ENCODE measurements at places on chromosomes 2 and 18.

DNA sequence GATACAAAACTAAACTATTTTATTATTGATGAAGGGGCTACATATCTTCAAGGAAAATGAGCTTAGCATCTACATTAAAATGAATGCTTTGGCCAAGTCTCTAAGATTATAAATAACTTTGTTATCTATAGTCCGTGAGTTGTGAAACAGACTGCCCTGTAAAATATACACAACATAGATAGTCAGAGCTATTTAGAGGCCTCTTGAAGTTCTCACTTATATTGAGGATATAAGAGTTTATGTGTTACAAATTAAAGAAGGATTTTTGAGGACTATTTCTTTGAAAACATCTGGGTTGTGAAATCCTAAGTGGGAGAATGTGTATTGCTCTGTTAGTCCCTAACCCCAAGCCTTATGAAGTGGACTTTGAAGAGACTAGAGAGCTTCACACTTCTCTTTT is 292.0 kb upstream of the CDH2 start:
- DNase-seq: no peak

GRCh38 chr2:144519934-144520731 is at the start of gene ZEB2:
TSS of gene ZEB2 (minus strand) at chr2:144520119. CDS start at chr2:144517350, 2,769 bp downstream.
- DNase-seq: peak; percentile 77

DNA sequence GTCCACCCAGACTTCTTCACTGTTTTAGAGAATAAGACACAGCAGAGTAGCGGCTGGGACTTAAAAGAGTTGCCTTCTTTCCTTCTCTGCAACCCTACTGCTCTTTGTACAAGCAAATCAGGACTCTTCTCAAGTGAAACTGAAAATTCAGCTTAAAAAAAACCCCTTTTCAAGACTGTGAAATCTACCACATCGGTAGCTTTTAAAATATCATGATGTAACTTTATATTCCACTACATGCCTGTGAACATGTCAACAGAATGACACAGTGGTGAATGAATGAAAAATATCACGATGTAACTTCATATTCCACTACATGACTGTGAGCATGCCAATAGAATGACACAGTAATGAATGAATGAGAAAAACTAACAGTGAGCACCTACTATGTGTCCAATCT is 53.4 kb downstream of the TCF4 start:
- DNase-seq: no peak

DNA sequence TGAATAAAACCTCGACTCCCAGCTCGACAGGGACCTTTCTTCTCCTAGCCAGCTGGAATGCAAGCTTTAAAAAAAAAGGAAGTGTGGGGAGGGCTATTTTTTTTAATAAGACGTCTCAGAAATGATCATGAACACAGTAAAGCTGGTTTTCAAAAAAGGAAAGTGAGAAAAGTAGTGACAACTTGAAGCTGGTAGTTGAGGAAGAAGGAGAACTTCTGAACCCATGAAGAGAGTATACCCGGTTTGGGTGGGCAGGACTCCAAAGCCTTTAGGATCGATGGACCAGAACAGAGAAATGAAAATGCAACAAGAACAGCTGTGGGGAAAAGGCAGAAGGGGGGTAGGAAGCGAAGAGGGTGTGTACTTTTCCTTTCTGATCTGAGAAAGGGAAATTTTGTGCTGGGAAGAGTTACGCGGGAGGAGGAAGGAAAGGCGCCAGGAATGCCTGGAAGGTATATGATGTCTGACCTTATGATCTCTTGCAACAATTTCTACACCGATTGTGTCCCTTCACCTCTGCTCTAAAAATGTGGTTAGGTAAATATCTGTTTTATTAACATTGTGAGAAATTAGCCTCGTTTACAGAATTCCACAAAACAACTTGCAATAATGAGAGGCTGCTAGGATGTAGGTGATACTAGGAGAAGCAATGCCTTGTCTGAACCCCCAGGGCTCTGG is 22.6 kb upstream of the CYP1B1 start:
- DNase-seq: peak; percentile 49

DNA sequence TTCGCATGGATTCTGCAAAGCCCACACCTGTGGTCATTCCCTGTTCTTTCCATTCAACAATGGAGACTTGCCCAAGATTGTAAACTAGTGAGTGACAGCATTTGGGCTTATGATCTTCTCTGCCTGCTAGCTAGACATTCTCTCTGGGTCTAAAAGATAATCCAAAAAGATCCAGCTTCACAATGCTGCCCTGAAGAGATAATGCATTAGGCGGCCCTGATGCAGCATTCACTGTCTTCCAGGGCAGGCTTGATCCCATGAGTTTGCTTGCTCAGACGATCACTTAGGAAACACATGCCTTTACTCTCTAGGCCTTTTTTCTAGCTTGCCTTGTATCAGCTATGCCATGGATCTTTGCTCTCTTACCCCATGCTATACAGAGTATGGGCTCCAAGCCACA is 196.1 kb downstream of the SETBP1 start:
- DNase-seq: no peak

DNA sequence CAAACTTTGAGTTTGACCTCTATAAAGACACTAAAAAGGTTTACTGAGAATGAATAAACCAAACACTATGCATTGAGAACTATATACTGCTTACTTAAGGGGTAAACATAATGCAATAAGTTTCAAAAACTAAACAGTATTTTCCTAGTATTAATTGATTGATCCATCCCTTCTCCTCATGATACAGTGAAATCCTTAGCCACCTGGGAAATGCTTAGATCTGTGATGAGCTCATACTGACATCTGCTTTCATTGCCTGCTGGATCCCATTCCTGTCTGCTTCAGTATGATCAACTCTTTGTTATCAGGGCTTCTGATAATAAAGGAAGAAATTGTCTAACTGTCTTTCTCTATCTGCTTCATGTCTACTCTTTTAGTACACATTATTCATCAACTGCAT is 74.9 kb upstream of the UBE2E3 start:
- DNase-seq: no peak

GRCh38 chr18:58064406-58064998 is 20.5 kb downstream of the NEDD4L start:
- no peak for DNase-seq

DNA sequence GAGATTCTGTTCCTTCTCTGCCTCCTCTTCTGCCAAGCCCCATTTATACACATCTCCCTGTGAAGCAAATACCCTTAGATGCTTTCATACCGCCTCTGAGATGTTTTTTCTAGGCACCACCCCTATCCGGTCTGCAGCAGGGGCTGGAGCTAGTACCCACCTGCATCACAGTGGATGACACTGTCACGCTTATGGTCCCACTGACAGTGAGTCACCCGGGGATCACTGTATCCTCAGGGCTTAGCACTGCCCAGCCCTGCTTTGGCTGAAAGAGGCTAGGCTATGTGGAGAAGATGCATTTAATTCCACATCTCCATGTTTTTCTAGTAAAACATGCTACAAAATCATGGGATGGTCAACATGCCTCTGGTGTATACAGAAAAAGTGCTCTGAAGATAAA is 9.9 kb downstream of the FABP1 start:
- DNase-seq: no peak

- DNase-seq: no peak
Measured at GRCh38 chr2:225667445-225667844, 267.9 kb downstream of the NYAP2 start.

- DNase-seq: no peak
Measured at GRCh38 chr2:20018601-20019152, 6.2 kb upstream of the MATN3 start.

GRCh38 chr2:68200157-68200787 is 42.6 kb downstream of the PNO1 start:
- DNase-seq: no peak

DNA sequence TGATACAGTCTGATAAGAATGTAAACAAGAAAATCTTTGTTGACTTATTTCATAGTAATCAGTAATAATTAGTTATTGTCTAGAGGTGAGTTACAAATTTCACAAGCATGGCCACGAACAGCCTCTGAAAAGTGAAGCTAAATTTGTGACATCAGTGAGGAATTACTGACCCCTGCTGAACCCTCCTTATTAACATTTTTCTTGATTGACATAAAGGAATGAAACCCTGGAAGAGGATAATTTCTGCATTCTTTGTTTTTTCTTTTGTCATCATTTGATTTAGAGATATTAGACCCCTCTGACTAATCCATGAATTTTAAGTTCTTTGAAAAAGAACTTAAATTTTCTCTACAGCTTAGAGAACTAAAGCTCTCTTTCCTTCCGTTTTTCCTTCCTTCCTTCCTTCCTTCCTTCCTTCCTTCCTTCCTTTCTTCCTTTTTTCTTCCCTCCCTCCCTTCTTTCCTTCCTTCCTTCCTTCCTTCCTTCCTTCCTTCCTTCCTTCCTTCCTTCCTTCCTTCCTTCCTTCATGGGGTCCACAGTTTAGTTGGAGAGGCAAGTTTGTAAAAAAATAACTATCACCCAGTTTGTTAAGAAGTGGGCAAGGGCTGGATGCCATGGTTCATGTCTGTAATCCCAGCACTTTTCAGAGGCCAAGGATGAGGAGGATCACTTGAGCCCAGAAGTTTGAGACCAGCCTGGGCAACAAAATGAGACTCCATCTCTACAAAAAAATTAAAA is 387.0 kb downstream of the MTX2 start:
- no peak for DNase-seq

DNA sequence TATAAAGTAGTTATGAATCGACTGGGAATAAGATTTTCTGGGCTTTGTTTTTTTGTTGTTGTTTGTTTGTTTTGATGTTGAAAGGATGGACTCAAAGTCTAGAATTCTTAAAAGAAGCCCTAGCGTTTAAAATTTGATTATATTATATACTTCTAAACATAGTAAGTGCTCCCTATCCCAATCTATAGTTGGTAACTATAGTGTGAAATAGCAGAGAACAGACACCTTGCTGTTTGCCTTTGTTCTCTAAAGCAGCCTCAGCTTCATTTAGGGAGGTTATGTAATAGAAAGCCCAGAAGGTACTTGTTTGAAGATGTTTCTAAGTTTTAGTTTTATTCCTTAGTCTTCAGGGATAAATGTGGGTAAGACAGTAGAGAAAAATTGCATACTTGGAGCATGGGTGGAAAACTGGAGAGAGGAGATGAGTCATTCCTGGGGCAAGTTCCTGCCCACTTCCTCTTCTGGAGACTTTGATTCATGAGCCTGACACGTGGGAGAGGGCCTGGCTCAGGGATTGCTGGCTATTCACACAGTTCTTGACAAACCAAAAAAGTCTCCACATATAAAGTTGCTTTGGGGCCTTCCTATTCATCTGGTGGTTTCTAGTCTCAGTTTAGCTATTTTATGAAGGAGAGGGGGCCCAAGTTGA is 131.9 kb downstream of the MYO1B start:
- peak; percentile 14 for DNase-seq

DNA sequence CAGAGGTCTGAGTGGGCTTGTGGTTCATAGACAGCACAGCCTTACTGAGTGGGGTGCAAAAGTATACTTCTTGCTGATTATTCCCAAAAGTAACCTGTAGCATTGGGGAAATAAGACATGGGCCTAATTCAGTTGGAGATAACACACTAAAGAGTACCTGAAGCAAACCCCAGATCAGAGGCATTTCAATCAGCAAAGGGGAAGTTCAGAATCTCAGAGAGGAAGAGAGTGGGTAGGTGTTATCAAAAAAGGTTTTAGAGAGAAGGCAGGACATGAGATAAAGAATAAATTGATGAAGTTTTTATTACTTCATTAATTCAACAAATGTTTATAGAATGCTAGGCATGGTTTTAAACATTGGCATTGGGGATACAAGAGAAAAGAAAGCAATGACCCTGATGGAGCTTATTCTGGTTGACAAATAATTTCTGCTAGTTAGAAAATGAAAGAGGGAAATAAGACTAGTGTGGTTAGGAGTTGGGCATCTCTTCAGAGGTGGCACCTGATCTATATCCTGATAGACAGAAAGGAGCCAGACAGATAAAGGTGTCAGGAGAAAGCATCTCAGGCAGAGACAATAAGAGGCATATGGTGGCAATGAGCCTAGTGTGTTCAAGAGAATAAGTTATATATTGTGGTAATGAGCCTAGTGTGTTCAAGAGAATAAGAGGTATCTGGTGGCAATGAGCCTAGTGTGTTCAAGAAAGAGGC is 153.8 kb upstream of the SETBP1 start:
- DNase-seq: no peak

GRCh38 chr2:24403168-24403831 is 43.0 kb upstream of the ITSN2 start:
- no peak for DNase-seq

DNA sequence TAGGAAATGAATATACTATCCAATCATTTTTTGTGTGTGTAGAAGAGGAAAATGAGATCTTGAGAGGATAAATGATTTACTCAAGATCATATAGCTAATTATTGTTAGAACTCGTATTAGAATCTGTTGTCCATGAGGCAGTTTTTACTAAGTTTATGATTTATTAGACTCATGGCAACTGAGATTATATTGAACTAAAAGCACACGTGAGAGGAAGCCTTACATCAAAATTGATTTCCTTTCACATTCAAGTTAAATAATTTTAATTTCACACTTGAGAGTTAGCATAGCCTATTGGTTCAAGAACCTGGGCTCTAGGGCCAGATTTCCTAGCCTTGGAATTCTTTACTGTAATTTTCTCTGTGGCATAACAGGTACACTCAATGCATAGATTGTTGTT is 552.3 kb downstream of the ERBB4 start:
- DNase-seq: no peak

DNA sequence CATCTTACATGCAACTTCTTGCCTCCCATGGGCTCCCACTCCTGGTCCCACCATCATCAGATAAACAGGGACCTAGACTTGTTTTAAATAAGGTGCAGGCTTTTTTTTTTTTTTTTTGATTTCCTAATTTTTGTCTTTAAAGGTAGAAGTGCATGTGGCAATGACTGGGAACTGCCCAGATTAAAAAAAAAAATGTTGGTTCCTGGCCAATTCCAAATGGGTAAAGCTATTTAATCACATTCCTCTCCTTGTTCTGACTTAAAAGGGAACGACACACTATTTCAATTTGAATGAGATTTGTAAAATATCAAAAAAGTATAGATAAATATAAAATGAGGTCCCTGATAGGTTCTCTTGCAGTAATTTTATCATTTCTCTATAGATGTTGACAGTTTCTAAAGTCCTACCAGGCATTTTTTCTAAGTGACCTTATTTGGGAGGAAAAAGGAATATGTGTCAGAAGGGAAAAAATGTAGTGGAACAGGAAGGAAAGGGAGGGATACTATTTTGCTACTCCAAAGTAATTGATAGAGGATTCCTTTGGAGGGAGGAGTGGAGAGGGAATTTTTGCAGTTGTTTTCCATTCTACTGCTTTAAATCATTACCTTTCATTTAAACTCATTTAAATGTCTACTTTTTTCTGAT is 43.3 kb downstream of the DDX1 start:
- no peak for DNase-seq

GRCh38 chr18:58398648-58399398 is 230.1 kb downstream of the ALPK2 start:
- DNase-seq: no peak

- no peak for DNase-seq
Measured at GRCh38 chr2:212124598-212124997, 414.0 kb downstream of the ERBB4 start.

GRCh38 chr18:57107140-57107832 is 39.6 kb upstream of the BOD1L2 start:
- peak; percentile 11 for DNase-seq

GRCh38 chr2:237092506-237092905 is 6.8 kb downstream of the COPS8 start:
- no peak for DNase-seq

Data from right kidney (tissue), 9 donors.